ENCODE measurements at places on chromosomes 5 and 9. TPM values are rescaled to one million over a fixed set of nuclear protein-coding genes. Genes with fewer than 3 reads are reported as not detected.

ROR2 gene
- 33.4 TPM for total RNA-seq

HACD4 gene
- 0.36 TPM for total RNA-seq

SPATA31C1 gene
- total RNA-seq = not detected

LIX1 gene
- not detected for total RNA-seq

GLDC gene
- total RNA-seq = 3.4 TPM

Measured in cardiac atrium fibroblast (primary cell).